ENCODE measurements at places on chromosomes 16 and 17.

DNA sequence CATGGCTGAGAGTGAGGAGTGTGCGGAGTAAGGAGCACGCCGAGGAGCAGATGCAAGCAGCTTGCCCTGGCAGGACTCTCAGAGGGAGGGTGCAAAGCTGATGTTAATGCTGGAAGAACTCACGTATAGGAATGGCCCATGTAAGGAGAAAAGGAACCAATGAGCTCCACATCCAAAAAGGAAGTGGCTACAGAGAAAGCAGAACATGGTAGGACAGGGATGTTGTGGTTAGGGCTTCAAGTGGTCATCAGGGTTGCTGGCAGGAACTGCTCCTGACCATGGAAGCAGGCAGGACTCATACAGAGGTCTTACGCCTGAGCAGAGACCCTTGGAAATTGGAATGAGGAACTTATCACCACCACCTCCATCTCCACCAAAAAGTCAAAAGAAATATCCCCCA lies 5.2 kb downstream of the MYO1D start:
- no peak for DNase-seq

GRCh38 chr16:53224951-53225533 lies 170.3 kb downstream of the CHD9 start:
- DNase-seq, result no peak

DNA sequence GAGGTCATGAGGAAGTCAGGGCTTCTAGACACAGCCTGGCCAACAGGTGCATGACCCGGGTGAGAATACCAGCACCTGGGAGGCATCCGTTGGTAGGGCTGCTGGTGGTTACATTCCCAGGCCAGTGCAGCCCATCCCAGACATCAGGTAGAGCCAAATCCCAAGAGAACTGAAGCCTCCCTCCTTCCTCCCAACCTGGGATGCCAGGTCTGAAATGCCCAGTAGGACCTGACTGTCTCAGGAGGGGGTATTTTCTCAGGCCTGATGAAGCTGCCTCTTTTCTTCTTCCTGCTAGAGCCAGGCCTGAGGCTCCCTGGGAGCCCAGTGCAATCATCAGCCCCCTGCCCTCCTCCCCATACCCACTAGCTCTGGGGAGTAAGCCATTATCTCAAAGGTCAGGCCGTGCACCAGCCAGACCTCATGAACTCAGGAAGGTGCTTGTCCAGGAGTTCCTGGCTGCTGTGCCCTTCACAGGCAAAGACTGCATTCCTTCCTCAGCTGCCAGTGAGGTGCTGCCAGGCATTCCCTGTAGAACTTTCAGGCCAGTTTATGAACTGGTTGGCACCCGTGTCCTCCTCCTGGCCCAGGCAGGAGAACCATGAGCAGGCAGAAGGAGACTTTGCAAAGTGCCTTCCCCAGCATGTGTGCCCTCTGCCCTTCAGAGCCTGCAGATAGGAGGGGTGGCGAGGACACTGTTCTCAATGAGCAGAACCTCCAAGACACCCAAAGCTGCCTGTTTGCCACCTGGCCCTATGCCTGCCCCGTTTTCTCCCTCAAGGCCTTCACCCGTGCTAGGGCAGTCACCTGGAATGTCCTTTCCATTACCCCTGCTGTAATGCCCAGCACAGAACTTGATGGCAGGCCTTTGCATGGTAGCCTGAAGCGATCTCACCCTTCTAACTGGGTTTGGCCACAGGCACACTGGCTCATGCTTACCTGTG lies 7.6 kb downstream of the TBX2 start:
- DNase-seq, result no peak

DNA sequence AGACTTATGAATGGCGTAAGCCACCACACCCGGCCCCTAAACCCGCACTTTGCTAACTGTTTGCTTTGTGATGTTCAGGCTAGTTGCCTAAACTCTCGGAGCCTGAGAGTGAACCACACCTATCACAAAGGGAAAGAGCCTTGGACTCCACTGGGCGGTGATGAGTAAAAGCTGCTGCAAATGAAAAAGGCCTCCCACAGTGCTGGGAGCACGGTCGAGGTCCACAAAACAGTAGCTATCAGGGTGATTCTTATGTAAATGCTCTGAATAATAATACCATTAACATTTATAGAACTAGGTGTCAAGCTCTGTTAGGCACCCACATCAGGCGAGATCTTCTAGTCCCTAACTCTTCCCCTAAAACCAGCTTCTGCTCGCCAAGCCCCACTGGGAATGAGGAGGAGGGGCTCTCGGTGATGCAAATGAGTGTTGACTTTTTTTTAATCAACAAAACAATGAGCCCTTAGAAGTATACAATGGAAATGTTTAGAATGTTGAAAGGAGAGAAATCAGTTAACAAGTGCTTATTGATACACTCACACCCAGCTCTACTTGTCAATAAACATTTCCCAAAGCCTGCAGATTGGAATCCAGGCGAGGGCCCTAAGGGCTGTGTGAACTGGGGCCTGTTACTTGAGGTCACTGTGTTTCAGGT lies 19.8 kb downstream of the FBRS start:
- DNase-seq, result no peak

- DNase-seq, result no peak
Observed at GRCh38 chr16:4452674-4453073, 21.8 kb downstream of the NMRAL1 start.

Measured in activated CD4-positive, alpha-beta T cell treated with anti-CD3 and anti-CD28 coated beads, Interleukin-2, amount 50 U/mL, for 24 hours (primary cell).